Tongue (tissue), 3 donors: ENCODE measurements at places on chromosomes 4 and X. TPM values are rescaled to one million over a fixed set of nuclear protein-coding genes. Genes with fewer than 3 reads are reported as not detected.

Gene NOCT
- 11.1 TPM for total RNA-seq

DNA sequence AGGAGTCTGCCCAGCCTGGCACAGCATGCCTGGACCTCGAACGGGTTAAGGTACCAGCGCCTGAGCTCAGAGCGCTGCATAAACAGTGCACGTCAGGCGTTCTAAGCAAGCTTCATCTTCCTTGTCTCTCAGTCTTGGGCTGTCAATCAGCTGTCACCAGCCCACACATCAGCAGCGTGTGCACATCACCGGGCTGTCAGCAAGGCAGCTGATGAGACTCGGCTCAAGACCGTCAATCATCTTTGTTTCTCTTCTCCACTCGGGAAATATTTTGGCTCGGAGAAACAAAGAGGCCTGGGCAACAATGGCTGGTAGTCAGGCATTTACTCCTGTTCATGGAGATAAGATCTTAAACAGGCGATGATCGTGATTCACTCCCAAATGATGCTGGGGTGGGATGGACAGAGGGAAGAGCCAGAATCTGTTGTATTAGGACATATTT, 141.3 kb downstream of the LDB2 start:
- no peak for DNase-seq

Gene CT55
- total RNA-seq: not detected

GRCh38 chr4:23902222-23902804, 12.5 kb upstream of the PPARGC1A start:
- no peak for DNase-seq

Gene PRDM8
- total RNA-seq: 8.4 TPM

GRCh38 chr4:71288875-71289274, 49.9 kb upstream of the SLC4A4 start:
- DNase-seq: no peak

Gene CTAG2
- not detected for total RNA-seq

Gene KDR
- 56.2 TPM for total RNA-seq

Gene SLC2A9
- total RNA-seq: 7.1 TPM

Gene PPM1K
- total RNA-seq: 46.5 TPM

Gene BGN
- total RNA-seq: 62.2 TPM

Gene AMER1
- 11.6 TPM for total RNA-seq

DNA sequence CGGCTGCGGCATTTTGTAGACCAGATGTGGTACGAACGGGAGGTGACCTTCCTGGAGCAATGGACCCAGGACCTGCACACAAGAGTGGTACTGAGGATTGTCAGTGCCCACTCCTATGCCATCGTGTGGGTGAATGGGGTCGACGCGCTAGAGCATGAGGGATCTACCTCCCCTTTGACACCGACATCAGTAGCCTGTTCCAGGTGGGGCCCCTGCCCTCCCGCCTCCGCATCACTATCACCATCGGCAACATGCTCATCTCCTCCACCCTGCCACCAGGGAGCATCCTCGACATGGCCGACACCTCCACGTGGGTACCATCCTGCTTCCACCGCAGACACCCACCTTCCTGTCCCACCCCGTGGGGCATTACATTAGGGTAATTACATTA, 46.2 kb downstream of the SMARCA5 start:
- DNase-seq: no peak

GRCh38 chrX:9340598-9341290, 124.1 kb upstream of the TBL1X start:
- peak; percentile 73 for DNase-seq

Gene MBNL3
- 24.7 TPM for total RNA-seq

- peak; percentile 16 for DNase-seq
These were observed 5.4 kb upstream of the NAA11 start for GRCh38 chr4:79331126-79331876.

DNA sequence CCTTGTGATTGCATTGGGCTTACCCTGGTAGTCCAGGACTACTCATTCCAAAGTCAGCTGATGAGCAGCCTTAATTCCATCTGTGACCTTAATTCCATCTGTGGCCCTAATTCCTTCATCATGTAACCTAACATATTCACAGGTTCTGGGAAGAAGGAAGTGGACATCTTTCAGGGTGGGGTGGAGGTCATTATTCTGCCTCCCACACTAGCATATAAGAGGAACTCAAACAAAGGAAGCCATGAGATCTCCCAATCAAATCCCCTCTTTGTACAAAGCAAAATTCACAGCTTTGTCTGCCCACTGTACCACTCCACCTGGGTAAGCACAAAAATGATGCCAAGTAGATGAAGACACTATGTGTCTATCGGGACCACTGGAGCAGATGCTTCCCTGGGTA, 87.3 kb downstream of the SLC2A9 start:
- no peak for DNase-seq

DNA sequence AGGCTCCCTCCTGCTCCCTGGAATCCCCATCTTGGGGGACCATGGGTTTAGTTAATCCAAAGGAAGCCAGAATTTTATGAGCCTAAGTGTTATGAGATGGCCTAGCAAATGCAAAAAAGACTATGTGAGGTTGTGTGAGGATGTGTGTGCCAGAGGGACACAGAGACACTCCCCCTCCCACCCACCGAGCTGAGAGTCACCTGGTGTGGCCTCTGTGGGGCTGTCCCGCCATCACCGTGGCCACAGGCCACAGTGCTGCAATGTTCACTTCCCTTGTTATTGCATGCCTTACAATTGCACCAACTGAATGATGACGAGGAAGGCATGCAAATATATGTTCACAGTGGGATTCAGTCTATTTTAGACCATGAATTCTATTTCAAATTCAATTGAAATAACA, 601 bp upstream of the FGFBP2 start:
- DNase-seq: no peak

Gene ERAS
- not detected for total RNA-seq

- DNase-seq: no peak
These were observed 32.7 kb downstream of the RUFY3 start for GRCh38 chr4:70754470-70754869.

- peak; percentile 89 for DNase-seq
These were observed 54.5 kb downstream of the RAB40A start for GRCh38 chrX:103464774-103465117.

- DNase-seq: no peak
These were observed 78.4 kb upstream of the GC start for GRCh38 chr4:71862315-71862714.

GRCh38 chr4:71259911-71260331, 78.9 kb upstream of the SLC4A4 start:
- no peak for DNase-seq

DNA sequence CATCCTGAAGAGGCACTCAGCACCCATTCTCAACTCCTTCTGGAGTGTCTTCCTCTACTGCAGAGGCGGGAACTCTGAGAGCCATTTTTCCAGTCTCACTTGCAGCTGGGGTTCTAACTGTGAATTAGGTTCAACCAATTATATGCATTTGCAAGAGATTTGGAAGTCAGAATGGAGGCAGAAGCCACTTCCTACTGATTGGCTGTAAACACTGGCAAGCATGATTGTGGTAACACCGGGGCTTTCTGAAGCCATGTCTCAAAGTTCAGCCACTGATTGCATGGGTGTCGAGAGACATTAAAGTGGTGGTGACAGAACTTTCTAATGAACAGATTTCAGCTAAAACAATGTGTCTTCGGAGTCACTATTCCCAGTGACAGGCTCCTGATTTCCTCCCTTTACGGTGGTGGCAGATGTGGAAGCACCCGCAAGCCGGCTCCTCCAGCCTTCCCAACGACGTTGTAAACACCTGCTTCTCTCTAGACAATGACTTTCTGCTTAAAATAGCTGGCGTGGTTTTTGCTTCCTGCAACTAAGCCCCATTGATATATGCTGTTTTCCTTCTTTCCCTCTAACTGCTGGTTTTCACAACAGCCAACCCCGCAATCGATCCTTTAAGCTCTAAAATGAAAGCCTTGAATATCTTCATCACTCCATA, 92.0 kb downstream of the IRF2 start:
- DNase-seq: peak; percentile 32

- DNase-seq: no peak
These were observed 850.9 kb downstream of the FAM133A start for GRCh38 chrX:94524867-94525266.

DNA sequence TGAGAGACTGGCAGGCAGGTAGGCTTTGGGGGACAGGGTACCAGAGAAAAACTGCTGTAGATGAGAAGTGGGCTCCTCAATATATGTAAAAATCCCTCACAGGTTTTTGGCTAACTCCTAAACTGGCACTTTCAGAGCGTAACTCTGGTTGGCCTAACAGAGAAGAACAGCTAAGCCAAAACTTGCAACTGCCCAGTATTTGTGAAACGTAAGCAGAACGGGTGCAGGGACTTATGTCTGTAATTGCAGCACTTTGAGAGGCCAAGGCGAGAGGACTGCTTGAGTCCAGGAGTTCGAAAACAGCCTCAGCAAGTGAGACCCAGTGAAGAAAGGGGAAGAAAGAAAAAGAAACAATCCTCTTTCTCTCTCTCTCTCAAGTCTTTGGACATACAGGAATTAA, 25.0 kb downstream of the EIF4E start:
- DNase-seq: no peak

Gene TLR3
- total RNA-seq: 3.7 TPM

DNA sequence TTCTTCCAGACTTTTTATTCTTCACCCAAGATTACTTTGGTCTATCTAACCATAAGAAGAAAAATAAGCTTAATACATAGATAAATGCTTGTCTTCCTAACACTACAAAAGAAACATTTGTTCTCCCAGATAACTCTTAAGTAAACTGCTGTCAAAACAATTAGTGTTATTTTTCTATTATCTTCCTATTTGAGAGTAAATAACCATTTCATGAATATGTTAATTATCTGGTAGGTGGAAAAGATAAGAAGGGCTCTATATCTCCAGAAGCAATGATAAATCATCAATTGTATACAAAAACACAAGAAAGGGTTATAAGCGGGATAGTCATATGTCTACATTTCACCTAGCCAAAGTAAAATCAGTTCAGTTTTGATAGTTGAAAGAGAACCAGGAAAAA, 180.4 kb downstream of the ZIC3 start:
- no peak for DNase-seq

GRCh38 chrX:141279476-141279875, 37.2 kb upstream of the SPANXC start:
- no peak for DNase-seq

DNA sequence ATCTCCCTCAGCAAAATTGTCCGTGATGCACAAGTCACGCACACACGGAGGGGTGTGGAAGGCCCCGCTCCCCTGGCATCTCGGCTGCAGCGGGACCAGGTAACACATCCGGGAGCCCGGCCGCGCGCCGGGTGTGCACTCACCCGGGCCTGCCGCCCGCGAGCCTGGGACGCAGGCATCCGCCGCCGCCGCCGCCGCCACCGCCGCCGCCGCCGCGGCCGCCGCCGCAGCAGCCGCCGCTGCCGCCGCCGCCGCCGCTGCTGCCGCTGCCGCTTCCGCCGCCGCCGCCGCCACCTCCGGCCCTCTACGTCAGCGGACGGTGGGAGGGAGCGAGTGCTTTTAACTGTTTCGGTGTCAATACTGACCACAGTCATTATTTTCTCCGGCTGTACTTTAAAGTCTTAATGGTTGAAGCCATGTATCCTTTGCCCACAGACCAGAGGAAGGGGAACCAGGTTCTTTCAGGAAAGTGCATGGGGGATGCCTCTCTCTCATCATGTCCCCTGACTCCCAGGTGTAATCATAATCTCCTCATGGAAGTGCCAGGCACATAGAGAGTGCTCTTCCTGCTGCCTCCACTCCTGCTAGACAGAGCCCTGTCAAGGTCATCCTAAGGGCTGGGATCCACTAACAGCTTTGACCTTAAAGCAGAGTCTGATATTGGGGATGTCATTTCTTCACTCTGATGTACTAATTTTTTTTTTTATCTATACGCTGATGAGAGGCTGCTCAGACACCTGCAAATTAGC, 38.0 kb downstream of the MAGEE2 start:
- peak; percentile 50 for DNase-seq

DNA sequence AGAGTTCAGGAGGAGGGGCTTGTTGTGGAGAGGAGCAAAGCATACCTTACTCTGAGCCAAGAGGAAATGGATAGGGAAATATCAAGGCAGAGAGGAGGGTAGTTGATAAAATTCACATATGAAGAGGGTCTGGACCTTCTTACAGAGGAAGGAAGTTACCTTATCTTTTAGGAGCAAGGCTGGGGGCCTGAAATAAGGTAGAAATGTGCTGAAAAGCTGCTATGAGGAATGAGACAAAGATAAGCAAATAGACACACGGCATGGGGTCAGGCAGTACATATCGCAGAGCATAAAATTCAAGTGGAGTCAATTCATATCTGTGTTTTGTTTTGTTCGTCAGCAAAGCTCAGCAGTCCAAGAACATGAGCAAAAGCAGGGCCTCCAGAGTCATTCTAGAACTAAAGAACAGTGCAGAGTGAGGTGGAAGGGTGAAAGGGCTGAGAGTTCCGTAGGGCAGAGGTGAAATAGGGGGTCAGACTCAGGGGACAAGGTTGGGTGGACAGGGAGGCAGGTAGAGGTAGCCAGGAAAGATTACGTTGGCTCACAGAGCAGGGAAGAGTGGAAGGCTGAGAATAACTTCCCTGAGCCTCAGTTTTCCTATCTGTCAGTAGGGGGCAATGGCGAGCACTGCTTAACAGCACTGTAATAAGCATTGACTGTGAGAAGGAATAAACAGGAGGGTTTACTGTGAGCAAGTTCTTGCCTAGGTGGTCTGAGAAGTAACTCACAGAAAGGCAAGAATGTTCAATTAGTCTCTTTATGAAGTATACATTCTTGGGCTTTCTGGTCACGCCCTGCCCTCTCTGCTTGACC, 9.2 kb downstream of the VSIG4 start:
- DNase-seq: no peak

DNA sequence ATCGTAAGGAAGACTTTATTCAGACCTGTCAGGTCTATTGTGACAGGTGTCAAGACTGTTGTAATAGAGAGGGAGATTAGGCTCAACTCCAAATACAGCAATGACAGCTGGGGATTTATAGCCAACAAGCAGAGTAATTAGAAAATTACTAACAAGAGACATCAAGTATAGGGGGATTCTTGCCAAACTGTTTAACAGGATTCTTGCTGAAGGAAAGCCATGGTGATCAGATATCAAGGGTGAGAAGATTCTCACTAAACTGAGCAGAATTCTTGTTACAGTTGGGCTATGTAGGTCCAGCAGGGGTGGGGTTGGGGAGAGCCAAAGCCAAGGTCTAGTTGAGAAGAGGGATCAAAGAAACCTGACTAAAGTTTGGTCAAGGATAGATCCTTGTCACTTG, 461.0 kb upstream of the GALNT7 start:
- DNase-seq: peak; percentile 24

DNA sequence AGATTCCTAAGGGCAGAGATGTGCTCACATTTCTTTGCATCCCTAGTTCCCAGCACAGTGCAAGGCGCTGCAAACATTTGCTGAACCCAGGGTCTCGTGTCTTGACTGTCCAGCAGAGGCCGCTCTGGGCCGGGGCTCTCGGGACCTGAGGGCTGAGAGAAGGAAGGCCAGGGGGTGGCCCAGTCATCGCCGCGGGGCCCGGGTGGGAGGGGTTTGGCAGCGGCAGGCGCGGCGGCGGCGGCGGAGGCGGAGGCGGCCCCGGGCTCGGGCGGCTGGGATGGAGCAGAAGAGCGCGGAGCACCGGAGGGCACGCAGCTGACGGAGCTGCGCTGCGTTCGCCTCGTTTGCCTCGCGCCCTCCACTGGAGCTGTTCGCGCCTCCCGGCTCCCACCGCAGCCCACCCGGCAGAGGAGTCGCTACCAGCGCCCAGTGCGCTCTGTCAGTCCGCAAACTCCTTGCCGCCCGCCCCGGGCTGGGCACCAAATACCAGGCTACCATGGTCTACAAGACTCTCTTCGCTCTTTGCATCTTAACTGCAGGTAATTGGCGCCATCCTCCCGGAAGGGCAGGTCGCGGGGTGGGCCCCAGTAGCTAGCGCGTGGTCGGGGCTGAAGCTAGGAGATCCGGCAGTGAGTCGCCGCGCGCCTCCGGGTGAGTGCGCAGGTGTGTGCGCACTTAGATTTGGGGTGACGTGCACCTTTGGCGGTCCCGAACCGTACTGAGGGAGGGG, at the start of gene PARM1:
Gene PARM1, plus strand, starts transcription at position 285 of the 730 bp plus-strand sequence. Its CDS starts 212 bp downstream, at position 497.
- peak; percentile 96 for DNase-seq
